ENCODE measurements at places on chromosomes 7 and 10. TPM values are rescaled to one million over a fixed set of nuclear protein-coding genes. Genes with fewer than 3 reads are reported as not detected.

GRCh38 chr7:12107841-12108254 lies 103.2 kb upstream of the TMEM106B start:
- no peak for DNase-seq

GRCh38 chr10:22988581-22989360 lies 60.9 kb downstream of the ARMC3 start:
- DNase-seq, result peak; percentile 65

DNA sequence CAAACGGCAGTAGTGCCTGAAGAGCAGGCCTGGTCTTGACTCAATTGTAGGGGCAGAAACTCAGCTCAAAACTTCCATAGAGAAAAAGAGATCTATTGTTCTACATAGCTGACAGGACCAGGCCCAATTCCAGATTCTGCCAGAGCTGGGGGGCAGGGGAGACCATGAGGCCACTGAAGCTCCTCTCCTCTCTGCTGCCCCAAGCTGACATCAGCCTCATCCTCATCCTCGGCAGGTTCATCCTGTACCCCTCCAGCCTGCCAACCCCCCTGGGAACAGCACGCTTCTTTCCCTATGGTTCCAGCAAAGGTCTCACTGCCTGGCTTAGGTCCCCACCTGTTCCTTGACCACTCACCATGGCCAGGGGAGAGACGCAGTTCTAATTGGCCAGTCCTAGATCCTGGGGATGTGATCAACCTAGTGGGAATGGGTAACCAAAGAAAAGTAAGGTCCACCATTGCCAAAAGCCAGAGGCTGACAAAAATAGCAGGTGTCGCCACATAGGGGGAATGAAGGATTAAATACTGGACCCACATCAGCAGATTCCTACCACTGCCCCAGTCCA lies 42.9 kb downstream of the CCDC3 start:
- DNase-seq, result no peak

MOGAT3 gene
- not detected for total RNA-seq

GRCh38 chr10:27536437-27536836 lies 32.3 kb downstream of the RAB18 start:
- no peak for DNase-seq

DNA sequence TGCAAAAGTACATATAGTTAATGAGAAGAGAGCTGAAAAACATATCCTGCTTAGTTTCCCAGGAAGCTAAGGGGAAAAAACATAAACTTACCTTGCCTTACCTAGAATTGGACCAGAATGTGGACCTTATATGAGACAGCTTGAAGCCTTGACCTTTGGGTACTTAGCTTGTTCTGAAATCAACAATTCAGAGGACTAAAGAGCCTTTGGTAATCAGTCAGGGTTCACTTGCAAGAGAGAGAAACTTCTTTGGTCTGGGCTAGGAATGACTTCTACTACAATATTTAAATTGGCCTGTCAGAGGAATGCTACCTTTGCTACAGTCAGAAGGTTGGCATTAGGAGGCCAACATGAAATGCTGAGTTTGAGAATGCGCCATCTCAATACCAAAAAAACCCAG lies 24.9 kb downstream of the SAMD8 start:
- DNase-seq, result no peak

LIPK gene
- not detected for total RNA-seq

OR6B1 gene
- total RNA-seq, result not detected

GRCh38 chr10:87695074-87695473 lies 35.4 kb downstream of the PAPSS2 start:
- no peak for DNase-seq

- no peak for DNase-seq
Observed at GRCh38 chr7:43615558-43616145, 32.7 kb downstream of the STK17A start.

DNA sequence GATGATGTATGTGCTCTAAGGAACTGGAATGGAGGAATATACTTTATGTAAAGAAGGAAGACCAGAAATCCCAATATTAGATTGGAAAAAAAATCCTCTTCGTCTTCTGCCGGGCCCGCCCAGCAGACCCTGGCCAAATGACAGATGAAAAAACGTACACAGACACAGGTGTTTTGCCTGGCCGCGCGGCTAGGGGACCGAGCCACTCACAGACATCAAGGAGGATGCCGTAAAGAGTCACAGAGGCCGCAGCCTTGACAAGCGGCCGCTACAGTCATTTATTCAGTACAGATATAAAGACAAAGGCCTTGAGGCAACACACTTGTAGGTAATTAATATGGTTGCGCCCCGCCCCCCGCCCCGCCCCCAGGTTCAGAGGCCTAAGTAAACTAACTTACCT lies 594.1 kb downstream of the GRM8 start:
- DNase-seq, result no peak

All from neural crest cell (in vitro differentiated cells).